ENCODE measurements at places on chromosomes 16 and 17. TPM values are rescaled to one million over a fixed set of nuclear protein-coding genes. Genes with fewer than 3 reads are reported as not detected.

GRCh38 chr17:59694344-59694743, 12.9 kb downstream of the PTRH2 start:
- no peak for DNase-seq

Gene CX3CL1
- not detected for total RNA-seq

Gene TMEM95
- not detected for total RNA-seq

Gene MPV17L
- 0.34 TPM for total RNA-seq

Gene ARHGAP44
- not detected for total RNA-seq
